ENCODE measurements at places on chromosomes 6 and 20. TPM values are rescaled to one million over a fixed set of nuclear protein-coding genes. Genes with fewer than 3 reads are reported as not detected.
A peak's percentile ranks its signal among the peaks of the same experiment; 100 is the strongest.

DNA sequence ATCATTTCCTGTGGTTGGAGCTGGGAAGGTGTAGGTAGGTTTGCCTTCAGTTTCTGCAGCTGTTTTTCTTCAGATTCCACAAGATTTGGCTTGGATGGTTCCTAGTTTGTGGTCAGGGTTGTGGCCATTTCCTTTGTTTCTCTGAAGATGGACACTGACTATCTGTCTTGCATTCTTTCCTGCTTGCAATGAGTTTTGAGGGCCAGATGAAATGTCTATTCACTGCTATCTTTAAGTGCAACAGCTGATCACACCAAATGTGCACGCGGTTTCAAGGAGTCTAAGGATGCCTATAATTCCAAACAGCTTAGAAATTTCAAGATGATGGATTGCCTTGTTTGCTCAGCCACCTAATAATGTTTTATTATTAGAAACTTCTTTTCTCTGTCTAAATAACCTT is 28.4 kb downstream of the IL20RA start:
- H3K4me1 ChIP-seq, result no peaks in the 10 kb centered on the region
- DNase-seq, result no peak
- H3K36me3 ChIP-seq, result no peaks in the 10 kb centered on the region
- no peak overlapping the region for H3K27ac ChIP-seq
- H3K27me3 ChIP-seq, result no peaks in the 10 kb centered on the region

DNA sequence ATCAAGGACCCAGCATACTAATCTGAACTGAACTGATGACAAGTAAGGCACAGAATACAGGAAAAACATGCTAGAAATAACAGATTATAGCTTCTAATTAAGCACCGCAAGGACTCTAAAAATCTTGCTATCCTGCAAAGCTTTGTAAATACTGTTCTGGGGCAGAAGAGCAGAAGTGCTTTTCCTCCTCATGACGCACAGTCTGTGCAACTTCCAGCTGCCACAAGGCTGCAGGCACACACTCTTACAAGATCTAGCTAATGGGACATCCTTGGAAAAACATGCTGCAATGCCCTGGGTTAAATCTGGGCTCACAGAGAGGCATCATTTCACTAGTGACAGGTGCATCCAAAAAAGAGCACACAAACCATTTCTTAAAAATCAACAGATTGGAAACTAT is 188.6 kb downstream of the GJA10 start:
- H3K36me3 ChIP-seq, result no peaks in the 10 kb centered on the region
- no peak for DNase-seq
- H3K4me1 ChIP-seq, result peaks cover 52% of the 10 kb centered on the region
- H3K4me3 ChIP-seq, result no peak overlapping the region
- no peaks in the 10 kb centered on the region for H3K27me3 ChIP-seq

ATP6V1G2 gene
- 0.13 TPM for total RNA-seq

NR2E1 gene
- 0.03 TPM for total RNA-seq

NUDT3 gene
- 20.2 TPM for total RNA-seq

GRCh38 chr6:137925141-137925698 is 58.2 kb downstream of the TNFAIP3 start:
- no peaks in the 10 kb centered on the region for H3K36me3 ChIP-seq
- no peak for DNase-seq
- no peaks in the 10 kb centered on the region for H3K27me3 ChIP-seq
- peaks cover 55% of the 10 kb centered on the region for H3K4me1 ChIP-seq
- H3K4me3 ChIP-seq, result no peak overlapping the region

GRCh38 chr20:49381558-49382493 is 100.6 kb downstream of the KCNB1 start:
- H3K27ac ChIP-seq, result no peak overlapping the region
- H3K36me3 ChIP-seq, result no peaks in the 10 kb centered on the region
- H3K4me3 ChIP-seq, result no peak overlapping the region
- no peak for DNase-seq

F13A1 gene
- not detected for total RNA-seq

TXLNB gene
- total RNA-seq, result not detected

- no peaks in the 10 kb centered on the region for H3K27me3 ChIP-seq
- no peak overlapping the region for H3K27ac ChIP-seq
- H3K36me3 ChIP-seq, result no peaks in the 10 kb centered on the region
- no peak overlapping the region for H3K4me3 ChIP-seq
Measured at GRCh38 chr20:58149437-58150091, 78.9 kb downstream of the ANKRD60 start.

DNA sequence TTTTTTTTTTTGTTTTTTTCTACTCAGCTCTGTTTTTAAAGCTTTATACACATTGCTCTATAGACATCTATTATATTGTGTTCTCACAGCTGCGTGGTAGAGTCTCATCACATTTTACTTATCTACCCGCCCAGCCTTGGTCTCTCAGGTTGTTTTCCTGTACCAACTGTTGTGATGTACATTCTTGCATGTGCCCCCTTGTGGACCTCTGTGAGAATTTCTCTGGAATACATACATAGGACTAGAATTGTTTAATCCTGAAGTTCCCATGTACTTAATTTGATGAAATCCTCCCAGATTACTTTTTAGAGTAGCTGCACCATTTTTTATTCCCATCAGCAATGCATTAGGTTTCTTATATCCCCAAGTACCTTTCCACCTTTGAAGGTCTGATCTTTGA is 40.4 kb upstream of the TINAG start:
- no peaks in the 10 kb centered on the region for H3K27me3 ChIP-seq
- DNase-seq, result no peak
- no peaks in the 10 kb centered on the region for H3K36me3 ChIP-seq
- H3K4me1 ChIP-seq, result no peaks in the 10 kb centered on the region

DNA sequence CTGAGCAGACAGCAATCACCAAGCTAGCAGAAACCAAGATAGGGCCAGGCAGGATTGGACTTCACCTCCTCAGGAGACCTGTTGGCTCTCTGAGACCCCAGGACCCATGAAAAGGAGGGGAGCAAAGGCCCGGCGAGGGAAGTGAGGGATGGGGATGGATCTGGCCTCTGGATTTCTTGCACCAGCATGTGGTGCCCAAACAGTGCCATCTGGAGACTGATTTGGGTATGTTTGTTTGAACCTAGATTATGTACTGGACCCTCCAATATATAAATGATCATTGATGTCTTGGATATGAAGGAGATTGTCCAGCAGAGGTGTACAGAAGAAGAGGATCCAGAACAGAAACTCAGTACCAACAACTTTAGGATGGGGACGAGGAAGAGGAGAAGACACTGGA is 83.4 kb upstream of the LY86 start:
- no peak for DNase-seq
- H3K27me3 ChIP-seq, result no peaks in the 10 kb centered on the region
- no peak overlapping the region for H3K27ac ChIP-seq
- H3K4me3 ChIP-seq, result no peak overlapping the region
- no peaks in the 10 kb centered on the region for H3K36me3 ChIP-seq

- no peak for DNase-seq
- H3K4me3 ChIP-seq, result no peak overlapping the region
- no peaks in the 10 kb centered on the region for H3K27me3 ChIP-seq
- no peak overlapping the region for H3K27ac ChIP-seq
- no peaks in the 10 kb centered on the region for H3K36me3 ChIP-seq
Measured at GRCh38 chr6:108635505-108636226, 74.9 kb downstream of the FOXO3 start.

- H3K27me3 ChIP-seq, result no peaks in the 10 kb centered on the region
- H3K27ac ChIP-seq, result no peak overlapping the region
- no peaks in the 10 kb centered on the region for H3K36me3 ChIP-seq
- H3K4me1 ChIP-seq, result no peaks in the 10 kb centered on the region
- no peak overlapping the region for H3K4me3 ChIP-seq
- no peak for DNase-seq
Measured at GRCh38 chr6:69894578-69895347, 28.4 kb downstream of the COL19A1 start.

DNA sequence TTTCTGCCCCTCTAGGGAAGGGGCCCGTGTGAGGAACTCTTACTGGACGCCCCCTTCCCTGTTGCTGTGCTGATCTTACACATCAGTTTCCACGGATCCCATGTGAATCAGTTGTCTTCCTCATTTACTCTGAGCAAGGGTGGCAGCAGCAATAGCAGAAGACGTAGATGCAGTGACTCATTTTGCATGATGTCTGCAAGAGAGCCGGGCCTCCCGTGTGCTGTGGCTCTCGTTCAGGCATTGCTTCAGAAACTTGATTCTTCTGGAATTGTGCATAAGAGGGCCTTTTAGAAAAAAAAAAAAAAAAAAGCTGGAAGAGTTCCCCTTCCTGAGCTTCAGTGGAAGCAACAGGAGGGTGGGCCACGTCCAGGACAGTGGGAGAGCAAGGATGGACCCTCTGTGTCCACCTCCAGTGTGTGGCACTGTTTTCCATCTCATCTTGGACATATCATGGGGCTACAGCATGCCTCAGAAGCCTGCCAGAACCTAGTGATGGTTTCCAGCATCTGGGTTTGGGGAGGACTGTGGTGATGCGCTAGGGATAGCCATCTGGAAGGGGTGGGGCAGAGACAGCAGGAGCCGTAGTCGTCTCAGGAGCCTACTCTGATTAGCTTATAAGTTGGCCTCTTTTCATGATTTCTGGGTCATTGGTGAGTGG is 62.1 kb downstream of the FOXO3 start:
- H3K4me1 ChIP-seq, result peaks cover 38% of the 10 kb centered on the region
- peak; percentile 67 for DNase-seq
- H3K27me3 ChIP-seq, result no peaks in the 10 kb centered on the region
- no peaks in the 10 kb centered on the region for H3K36me3 ChIP-seq
- H3K27ac ChIP-seq, result peak overlapping the region; percentile 77

DNA sequence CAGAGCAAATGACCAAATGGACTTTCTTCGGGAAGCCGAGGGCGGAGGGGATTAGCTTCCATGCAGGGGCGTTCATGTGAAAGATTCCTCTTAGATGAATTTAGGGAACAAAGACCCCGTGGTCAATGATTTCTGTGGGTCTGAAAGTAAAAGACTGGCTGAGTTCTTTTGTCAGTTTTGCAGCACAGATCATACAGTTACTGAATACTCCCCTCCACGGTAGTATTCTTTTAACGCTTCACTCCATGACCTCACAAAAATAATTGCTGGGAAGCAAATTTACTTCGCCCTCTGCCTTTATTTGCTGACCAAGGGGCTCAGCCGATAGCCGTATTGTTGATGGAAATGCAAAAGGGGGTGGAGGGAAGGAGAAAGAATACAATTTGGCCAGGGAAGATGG is 86.0 kb upstream of the SALL4 start:
- H3K4me1 ChIP-seq, result peaks cover 4% of the 10 kb centered on the region
- no peaks in the 10 kb centered on the region for H3K27me3 ChIP-seq
- no peak overlapping the region for H3K4me3 ChIP-seq
- DNase-seq, result no peak
- H3K36me3 ChIP-seq, result no peaks in the 10 kb centered on the region

DNA sequence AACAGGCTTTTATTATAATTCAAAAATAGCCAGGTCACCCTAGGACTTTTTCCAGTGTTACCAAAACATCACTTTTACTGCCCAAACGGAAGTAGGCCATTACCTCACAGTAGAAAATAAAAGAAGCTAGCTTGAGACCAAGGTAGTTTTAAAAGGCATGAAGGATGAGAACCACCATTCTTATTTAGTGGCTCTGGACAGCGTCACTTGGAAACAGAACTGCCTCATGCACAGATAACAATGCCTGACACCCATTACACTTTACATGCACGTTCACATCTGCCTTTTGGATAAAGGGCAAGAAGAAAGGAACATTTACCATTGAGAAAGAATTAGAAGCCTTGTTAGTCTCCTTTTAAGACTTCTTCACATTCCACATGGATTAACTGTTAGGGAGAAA is 1.9 kb upstream of the PAQR8 start:
- H3K27me3 ChIP-seq, result no peaks in the 10 kb centered on the region
- no peak for DNase-seq
- peaks cover 9% of the 10 kb centered on the region for H3K36me3 ChIP-seq
- H3K27ac ChIP-seq, result no peak overlapping the region

PRR3 gene
- total RNA-seq, result 7.8 TPM

DNA sequence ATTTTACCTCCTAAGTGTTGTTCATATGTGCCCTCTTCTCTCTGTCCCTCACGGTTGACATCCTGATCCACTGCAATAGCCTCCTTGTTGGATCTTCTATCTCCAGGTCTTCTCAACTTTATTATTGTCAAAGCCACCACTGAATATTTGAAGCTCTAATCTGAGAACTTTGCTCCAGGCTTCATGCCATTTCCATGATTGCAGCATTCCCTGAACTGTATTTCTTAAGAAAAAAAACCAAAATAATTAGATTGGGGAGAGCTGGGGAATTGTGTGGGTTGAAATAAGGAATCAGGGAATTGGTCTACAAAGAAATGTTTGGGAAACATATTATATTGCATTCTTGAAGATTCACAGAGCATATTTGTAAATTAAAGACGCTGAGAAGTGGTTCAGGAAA is 2.5 kb upstream of the STX7 start:
- H3K4me1 ChIP-seq, result peaks cover 20% of the 10 kb centered on the region
- H3K4me3 ChIP-seq, result no peak overlapping the region
- peaks cover 22% of the 10 kb centered on the region for H3K27me3 ChIP-seq
- H3K27ac ChIP-seq, result no peak overlapping the region
- peaks cover 5% of the 10 kb centered on the region for H3K36me3 ChIP-seq
- no peak for DNase-seq

NCOA3 gene
- 11.5 TPM for total RNA-seq

GRCh38 chr6:22113026-22113766 is 183.6 kb downstream of the PRL start:
- H3K4me3 ChIP-seq, result no peak overlapping the region
- peak overlapping the region; percentile 67 for H3K27ac ChIP-seq
- no peaks in the 10 kb centered on the region for H3K36me3 ChIP-seq
- peaks cover 36% of the 10 kb centered on the region for H3K4me1 ChIP-seq
- DNase-seq, result peak; percentile 82
- H3K27me3 ChIP-seq, result no peaks in the 10 kb centered on the region

ADTRP gene
- total RNA-seq, result 0.58 TPM

DNA sequence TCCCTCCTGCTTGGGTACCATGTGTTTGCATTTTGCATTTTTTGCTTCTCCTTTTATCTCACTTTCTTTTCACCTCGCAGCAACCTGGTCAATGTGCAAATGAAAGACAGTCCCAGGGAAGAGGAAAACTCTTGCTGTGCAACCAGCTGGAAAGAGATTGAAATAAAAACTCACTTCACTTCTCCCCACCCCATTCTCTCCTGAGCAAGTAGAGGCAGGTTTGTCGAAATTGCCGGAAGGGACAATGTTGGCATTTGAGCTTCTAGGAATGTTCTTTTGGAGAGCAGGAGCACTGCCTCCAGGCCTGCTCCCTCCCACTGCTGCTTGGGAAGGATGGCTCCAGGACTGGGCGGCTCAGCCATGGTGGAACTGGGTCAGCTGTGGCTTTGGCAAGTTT is 30.6 kb downstream of the KCNG1 start:
- H3K36me3 ChIP-seq, result no peaks in the 10 kb centered on the region
- no peak overlapping the region for H3K4me3 ChIP-seq
- DNase-seq, result no peak
- no peak overlapping the region for H3K27ac ChIP-seq

- H3K36me3 ChIP-seq, result no peaks in the 10 kb centered on the region
- no peak overlapping the region for H3K4me3 ChIP-seq
- no peak for DNase-seq
Measured at GRCh38 chr6:160791459-160791858, 89.4 kb downstream of the PLG start.

OLIG3 gene
- total RNA-seq, result not detected

SLC16A10 gene
- not detected for total RNA-seq

- no peak overlapping the region for H3K27ac ChIP-seq
- H3K4me3 ChIP-seq, result no peak overlapping the region
- H3K4me1 ChIP-seq, result 0 out of 2 replicates have a peak, but pooled peaks cover 3% of the 10 kb centered on the region
- no peak for DNase-seq
Measured at GRCh38 chr6:35955071-35955470, 34.2 kb upstream of the SRPK1 start.

Data from SJSA1 (cell line).